ENCODE measurements at places on chromosomes 12 and 14. TPM values are rescaled to one million over a fixed set of nuclear protein-coding genes. Genes with fewer than 3 reads are reported as not detected.

The STON2 gene
- total RNA-seq = 32.2 TPM

The LGR5 gene
- 7.5 TPM for total RNA-seq

The CMKLR1 gene
- total RNA-seq = not detected

The TAS2R7 gene
- total RNA-seq = not detected

The GNPTAB gene
- 36.9 TPM for total RNA-seq

The CYP27B1 gene
- total RNA-seq = 3.9 TPM

The ZC2HC1C gene
- under 0.01 TPM for total RNA-seq

The PRH2 gene
- total RNA-seq = 1.2 TPM

The SYNE2 gene
- total RNA-seq = 51.6 TPM

The TAS2R8 gene
- total RNA-seq = not detected
